ENCODE measurements at places on chromosomes 5 and 9. TPM values are rescaled to one million over a fixed set of nuclear protein-coding genes. Genes with fewer than 3 reads are reported as not detected.

Gene MEIKIN
- total RNA-seq = not detected

Gene SPINK13
- not detected for total RNA-seq

Gene SOX30
- 0.12 TPM for total RNA-seq

Gene GFI1B
- total RNA-seq = 0.52 TPM

Gene SPINK6
- not detected for total RNA-seq

Gene IFNA2
- total RNA-seq = not detected

DNA sequence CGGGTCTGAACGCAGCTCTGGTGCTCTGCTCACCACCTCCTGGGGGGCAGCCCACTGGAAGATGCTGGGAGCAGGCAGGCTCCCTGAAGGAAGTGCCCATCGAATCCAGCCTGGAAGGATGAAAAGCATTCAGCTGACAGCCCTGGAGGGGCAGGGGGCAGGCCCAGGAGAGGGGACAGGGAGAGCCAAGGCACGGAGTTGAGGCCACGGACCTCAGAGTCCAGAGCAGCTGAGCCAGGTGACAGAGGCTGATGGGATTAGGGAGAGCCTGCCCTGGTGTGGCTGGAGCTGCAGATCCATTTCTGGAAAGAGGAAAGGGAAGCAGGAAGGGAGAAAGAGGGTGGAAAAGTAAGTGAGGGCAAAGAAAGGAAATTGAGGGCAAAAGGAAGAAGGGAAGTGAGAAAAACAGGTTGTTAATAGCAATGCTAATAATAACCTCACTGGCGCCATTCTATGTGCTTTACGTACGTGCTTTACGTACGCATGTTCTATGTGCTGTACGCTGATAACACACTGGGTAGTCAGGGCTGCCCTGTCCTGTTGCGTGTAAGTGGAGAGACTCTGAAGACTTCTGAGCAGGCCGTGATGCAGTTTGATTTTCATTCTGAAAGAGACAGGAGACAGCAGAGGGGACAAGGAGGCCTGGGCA is 52.6 kb downstream of the LMX1B start:
- H3K36me3 ChIP-seq = no peaks in the 10 kb centered on the region
- H3K27me3 ChIP-seq = peaks cover 64% of the 10 kb centered on the region
- no peak overlapping the region for H3K4me3 ChIP-seq
- H3K4me1 ChIP-seq = peaks cover 2% of the 10 kb centered on the region

- H3K27ac ChIP-seq = peak overlapping the region; percentile 61
- DNase-seq = peak; percentile 70
- no peaks in the 10 kb centered on the region for H3K27me3 ChIP-seq
- H3K36me3 ChIP-seq = no peaks in the 10 kb centered on the region
- H3K4me3 ChIP-seq = peak overlapping the region; percentile 14
- peaks cover 28% of the 10 kb centered on the region for H3K4me1 ChIP-seq
Observed at GRCh38 chr9:121271368-121272341, 3.7 kb downstream of the GSN start.

GRCh38 chr9:90579181-90579580 is 63.4 kb downstream of the DIRAS2 start:
- no peak for DNase-seq
- H3K27ac ChIP-seq = no peak overlapping the region
- no peaks in the 10 kb centered on the region for H3K4me1 ChIP-seq
- H3K36me3 ChIP-seq = no peaks in the 10 kb centered on the region
- no peaks in the 10 kb centered on the region for H3K27me3 ChIP-seq

DNA sequence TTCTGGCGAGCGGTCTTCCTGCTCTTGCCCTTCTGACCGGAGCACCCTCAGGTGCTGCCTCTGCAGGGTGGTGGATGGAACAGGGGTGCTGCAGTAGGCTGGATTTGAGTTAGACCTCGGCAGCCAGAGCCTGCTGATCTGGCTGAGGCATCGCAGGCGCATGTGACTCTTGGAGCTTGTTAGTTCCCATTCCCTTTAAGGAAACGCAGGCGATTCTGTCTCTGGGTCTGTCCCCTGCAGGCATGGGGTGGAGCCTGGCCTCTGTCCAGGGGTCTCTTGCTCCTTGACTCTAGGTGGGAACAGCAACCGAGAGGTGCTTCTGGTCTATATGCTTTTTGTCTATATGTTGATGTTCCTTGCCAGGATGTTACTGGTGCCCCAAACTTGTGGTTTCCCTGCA is 3.1 kb downstream of the WNK2 start:
- H3K36me3 ChIP-seq = no peaks in the 10 kb centered on the region
- no peak overlapping the region for H3K4me3 ChIP-seq
- peaks cover 27% of the 10 kb centered on the region for H3K27me3 ChIP-seq
- DNase-seq = no peak
- no peak overlapping the region for H3K27ac ChIP-seq

- H3K27ac ChIP-seq = no peak overlapping the region
- peak; percentile 94 for DNase-seq
- H3K4me3 ChIP-seq = peak overlapping the region; percentile 35
- peaks cover 10% of the 10 kb centered on the region for H3K27me3 ChIP-seq
- no peaks in the 10 kb centered on the region for H3K36me3 ChIP-seq
- peaks cover 15% of the 10 kb centered on the region for H3K4me1 ChIP-seq
Observed at GRCh38 chr9:129258124-129258822, 80.2 kb upstream of the IER5L start.

- no peaks in the 10 kb centered on the region for H3K36me3 ChIP-seq
- H3K4me3 ChIP-seq = peak overlapping the region; percentile 39
- no peaks in the 10 kb centered on the region for H3K27me3 ChIP-seq
- peak overlapping the region; percentile 85 for H3K27ac ChIP-seq
- peaks cover 87% of the 10 kb centered on the region for H3K4me1 ChIP-seq
Observed at GRCh38 chr5:139659695-139660101, 11.5 kb downstream of the CXXC5 start.

DNA sequence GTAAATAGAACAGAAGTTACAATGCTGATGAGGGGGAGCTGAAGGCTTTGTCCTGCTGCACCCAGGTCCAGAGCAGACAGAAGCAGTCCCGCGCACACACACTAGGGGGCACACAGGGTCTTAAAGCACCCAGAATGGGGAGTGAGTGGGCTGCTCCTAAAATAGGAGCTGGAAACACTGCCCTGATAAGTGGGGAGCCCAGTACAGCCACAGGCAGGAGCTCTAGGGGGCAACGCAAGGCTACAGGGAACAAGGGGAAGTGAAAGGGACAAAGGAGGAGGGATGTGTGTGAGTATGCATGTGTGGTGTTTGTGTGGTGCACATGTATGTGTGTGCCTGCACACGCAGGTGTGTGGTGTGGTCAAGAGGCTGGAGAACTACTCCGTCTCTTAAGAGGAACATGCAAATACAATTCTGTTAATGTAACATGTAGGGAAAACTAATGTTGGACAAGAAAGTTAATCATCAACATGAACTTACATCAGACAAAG is 191.5 kb downstream of the ROR2 start:
- H3K4me3 ChIP-seq = no peak overlapping the region
- no peaks in the 10 kb centered on the region for H3K4me1 ChIP-seq
- no peaks in the 10 kb centered on the region for H3K27me3 ChIP-seq
- H3K27ac ChIP-seq = no peak overlapping the region

DNA sequence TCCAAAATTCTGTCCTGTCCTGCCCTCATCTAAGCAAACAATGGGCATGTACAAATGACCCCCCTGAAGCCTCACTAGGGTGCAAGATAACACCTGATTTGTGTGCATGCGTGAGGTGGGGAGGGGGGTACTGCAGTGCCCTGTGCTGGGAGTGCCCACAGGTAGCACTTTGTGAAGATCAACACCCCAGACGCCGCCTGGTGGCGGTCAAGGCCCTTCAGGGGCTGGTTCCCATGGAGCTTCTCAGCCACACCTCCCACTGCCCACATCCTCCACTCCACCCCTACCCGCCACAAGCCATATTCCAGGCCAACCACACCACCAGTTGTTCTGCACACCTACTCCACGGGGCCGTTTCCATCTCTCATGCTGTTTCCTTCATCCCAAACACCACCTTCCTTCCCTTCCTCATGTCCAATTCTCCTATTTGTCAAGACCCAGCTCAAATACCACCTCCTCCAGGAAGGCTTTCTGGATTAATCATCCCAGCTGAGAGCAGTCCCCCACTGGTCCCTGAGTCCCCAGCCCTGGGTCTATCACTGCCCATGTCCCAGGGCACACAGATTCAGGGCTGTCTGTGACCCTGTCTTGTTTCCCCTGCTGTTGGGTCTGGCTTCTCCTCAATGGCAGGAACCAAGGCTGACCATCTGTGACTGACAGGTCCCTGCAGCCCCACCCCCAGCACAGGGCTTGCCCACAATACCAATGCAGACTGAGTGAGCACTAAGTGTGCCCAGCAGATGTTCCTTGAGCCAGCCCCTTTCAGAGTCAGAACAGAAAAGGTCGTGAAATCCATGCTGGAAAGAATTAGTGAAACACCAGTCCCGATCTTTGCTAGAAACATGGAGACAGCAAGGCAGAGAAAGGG is 178.4 kb downstream of the PAX5 start:
- no peaks in the 10 kb centered on the region for H3K4me1 ChIP-seq
- no peak overlapping the region for H3K27ac ChIP-seq
- H3K36me3 ChIP-seq = no peaks in the 10 kb centered on the region
- no peak for DNase-seq

- H3K27me3 ChIP-seq = no peaks in the 10 kb centered on the region
- H3K27ac ChIP-seq = no peak overlapping the region
- H3K36me3 ChIP-seq = no peaks in the 10 kb centered on the region
- no peaks in the 10 kb centered on the region for H3K4me1 ChIP-seq
Observed at GRCh38 chr5:84791138-84791537, 406.5 kb upstream of the EDIL3 start.

- no peaks in the 10 kb centered on the region for H3K27me3 ChIP-seq
- DNase-seq = no peak
- no peak overlapping the region for H3K27ac ChIP-seq
Observed at GRCh38 chr5:42691413-42691937, 65.1 kb upstream of the CCDC152 start.

- H3K36me3 ChIP-seq = no peaks in the 10 kb centered on the region
- no peaks in the 10 kb centered on the region for H3K27me3 ChIP-seq
- DNase-seq = no peak
- H3K27ac ChIP-seq = no peak overlapping the region
Observed at GRCh38 chr5:9165546-9165945, 380.3 kb downstream of the SEMA5A start.

DNA sequence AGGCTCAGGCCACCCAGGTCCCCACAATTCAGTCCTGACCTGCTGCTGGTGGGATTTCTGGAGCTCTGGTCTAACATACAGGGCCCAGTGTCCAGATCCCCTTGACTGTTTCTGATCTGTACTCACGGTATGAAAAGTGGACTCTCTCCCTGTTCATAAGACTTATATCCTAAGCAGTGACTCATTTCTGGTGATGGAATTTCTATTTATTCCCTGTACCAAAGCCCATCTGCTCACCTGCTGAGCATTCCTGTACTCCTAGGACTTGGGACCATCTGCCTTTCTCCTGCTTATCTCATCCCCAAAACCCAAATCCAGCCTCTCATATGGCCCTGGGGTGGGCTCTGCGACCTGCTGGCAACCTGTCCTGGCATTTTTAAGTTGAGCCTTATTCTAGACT is 86.6 kb downstream of the APBA1 start:
- no peak for DNase-seq
- no peak overlapping the region for H3K4me3 ChIP-seq
- no peak overlapping the region for H3K27ac ChIP-seq
- H3K36me3 ChIP-seq = no peaks in the 10 kb centered on the region
- H3K27me3 ChIP-seq = no peaks in the 10 kb centered on the region

GRCh38 chr9:134484479-134484878 is 157.1 kb upstream of the COL5A1 start:
- peak; percentile 51 for DNase-seq
- H3K4me1 ChIP-seq = no peaks in the 10 kb centered on the region
- H3K36me3 ChIP-seq = no peaks in the 10 kb centered on the region
- H3K27ac ChIP-seq = no peak overlapping the region
- H3K4me3 ChIP-seq = no peak overlapping the region

GRCh38 chr5:126069329-126069728 is 353.9 kb upstream of the GRAMD2B start:
- H3K27ac ChIP-seq = no peak overlapping the region
- no peak for DNase-seq
- H3K27me3 ChIP-seq = no peaks in the 10 kb centered on the region
- H3K4me3 ChIP-seq = no peak overlapping the region

- no peaks in the 10 kb centered on the region for H3K36me3 ChIP-seq
- no peaks in the 10 kb centered on the region for H3K27me3 ChIP-seq
- H3K4me3 ChIP-seq = no peak overlapping the region
- no peaks in the 10 kb centered on the region for H3K4me1 ChIP-seq
Observed at GRCh38 chr9:114779352-114779845, 26.4 kb downstream of the TNFSF15 start.

GRCh38 chr9:30519756-30520155 is 1864.7 kb upstream of the ACO1 start:
- DNase-seq = no peak
- no peak overlapping the region for H3K4me3 ChIP-seq
- H3K4me1 ChIP-seq = no peaks in the 10 kb centered on the region
- no peak overlapping the region for H3K27ac ChIP-seq
- H3K36me3 ChIP-seq = no peaks in the 10 kb centered on the region

DNA sequence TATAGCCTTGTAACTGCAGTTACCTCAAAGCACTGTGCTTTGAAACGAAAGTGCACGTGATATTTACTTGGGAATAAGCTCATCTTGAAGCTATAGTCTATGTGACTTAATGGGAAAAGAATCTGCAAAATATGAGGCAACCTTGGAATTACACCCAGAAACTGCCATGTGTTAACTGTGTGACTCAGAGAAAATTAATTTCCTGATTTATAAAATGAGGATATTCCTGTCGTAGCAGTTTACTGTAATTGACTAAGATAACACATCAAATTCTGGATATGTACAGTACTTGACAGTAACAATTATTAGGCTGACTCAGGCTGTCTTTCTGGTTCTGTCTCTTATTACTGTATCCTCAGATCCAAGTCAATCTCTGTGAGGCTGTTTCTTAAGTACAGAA is 1079.9 kb upstream of the ACO1 start:
- H3K27ac ChIP-seq = no peak overlapping the region
- no peak overlapping the region for H3K4me3 ChIP-seq
- DNase-seq = no peak
- peaks cover 6% of the 10 kb centered on the region for H3K4me1 ChIP-seq

DNA sequence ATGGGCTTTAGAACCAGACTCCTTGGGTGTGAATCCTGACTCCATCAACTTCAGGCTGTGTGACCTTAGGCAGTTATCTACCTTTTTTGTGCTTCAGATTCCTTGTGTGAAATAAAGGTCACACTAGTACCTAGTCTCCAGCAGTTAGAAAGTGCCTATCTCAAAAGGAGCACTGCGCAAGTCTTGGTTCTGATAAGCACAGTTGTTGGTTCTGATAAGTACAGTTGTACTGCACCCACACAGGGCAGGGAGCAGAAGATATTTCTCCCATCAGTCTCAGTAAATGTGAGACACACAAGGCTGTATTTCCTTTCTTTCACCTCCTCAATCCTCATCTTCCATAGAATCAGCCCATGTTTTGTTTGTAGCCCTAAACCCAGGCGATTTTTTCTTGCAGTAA is 116.6 kb upstream of the DPYSL3 start:
- H3K27ac ChIP-seq = no peak overlapping the region
- no peak overlapping the region for H3K4me3 ChIP-seq
- no peaks in the 10 kb centered on the region for H3K4me1 ChIP-seq
- H3K27me3 ChIP-seq = no peaks in the 10 kb centered on the region

- no peak for DNase-seq
- no peak overlapping the region for H3K4me3 ChIP-seq
- H3K27ac ChIP-seq = no peak overlapping the region
- no peaks in the 10 kb centered on the region for H3K4me1 ChIP-seq
- no peaks in the 10 kb centered on the region for H3K27me3 ChIP-seq
- no peaks in the 10 kb centered on the region for H3K36me3 ChIP-seq
Observed at GRCh38 chr5:39675676-39676075, 250.9 kb upstream of the DAB2 start.

Measured in upper lobe of right lung (tissue), 1 donor.